ENCODE measurements at places on chromosomes 13 and 19.
A peak's percentile ranks its signal among the peaks of the same experiment; 100 is the strongest.

- DNase-seq, result peak; percentile 80
These were observed 110.5 kb downstream of the COG6 start for GRCh38 chr13:39765801-39766463.

DNA sequence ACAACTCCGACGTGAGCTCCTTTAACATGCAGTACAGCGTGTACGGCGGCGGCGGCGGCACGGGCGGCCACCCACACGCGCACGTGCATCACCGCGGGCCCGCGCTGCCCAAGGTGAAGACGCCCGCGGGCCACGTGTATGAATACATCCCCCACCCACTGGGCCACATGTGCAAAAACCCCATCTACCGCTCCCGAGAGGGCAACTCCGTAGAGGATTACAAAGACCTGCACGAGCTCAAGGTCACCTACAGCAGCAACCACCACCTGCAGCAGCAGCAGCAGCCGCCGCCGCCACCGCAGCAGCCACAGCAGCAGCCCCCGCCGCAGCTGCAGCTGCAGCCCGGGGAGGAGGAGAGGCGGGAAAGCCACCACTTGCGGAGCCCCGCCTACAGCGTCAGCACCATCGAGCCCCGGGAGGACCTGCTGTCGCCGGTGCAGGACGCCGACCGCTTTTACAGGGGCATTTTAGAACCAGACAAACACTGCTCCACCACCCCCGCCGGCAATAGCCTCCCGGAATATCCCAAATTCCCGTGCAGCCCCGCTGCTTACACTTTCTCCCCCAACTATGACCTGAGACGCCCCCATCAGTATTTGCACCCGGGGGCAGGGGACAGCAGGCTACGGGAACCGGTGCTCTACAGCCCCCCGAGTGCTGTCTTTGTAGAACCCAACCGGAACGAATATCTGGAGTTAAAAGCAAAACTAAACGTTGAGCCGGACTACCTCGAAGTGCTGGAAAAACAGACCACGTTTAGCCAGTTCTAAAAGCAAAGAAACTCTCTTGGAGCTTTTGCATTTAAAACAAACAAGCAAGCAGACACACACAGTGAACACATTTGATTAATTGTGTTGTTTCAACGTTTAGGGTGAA, 6.6 kb downstream of the SLITRK5 start:
- DNase-seq, result peak; percentile 72

- no peak for DNase-seq
These were observed 10.3 kb upstream of the ERVK3-1 start for GRCh38 chr19:58294743-58295374.

- DNase-seq, result no peak
These were observed 242.6 kb downstream of the NDFIP2 start for GRCh38 chr13:79723519-79724024.

DNA sequence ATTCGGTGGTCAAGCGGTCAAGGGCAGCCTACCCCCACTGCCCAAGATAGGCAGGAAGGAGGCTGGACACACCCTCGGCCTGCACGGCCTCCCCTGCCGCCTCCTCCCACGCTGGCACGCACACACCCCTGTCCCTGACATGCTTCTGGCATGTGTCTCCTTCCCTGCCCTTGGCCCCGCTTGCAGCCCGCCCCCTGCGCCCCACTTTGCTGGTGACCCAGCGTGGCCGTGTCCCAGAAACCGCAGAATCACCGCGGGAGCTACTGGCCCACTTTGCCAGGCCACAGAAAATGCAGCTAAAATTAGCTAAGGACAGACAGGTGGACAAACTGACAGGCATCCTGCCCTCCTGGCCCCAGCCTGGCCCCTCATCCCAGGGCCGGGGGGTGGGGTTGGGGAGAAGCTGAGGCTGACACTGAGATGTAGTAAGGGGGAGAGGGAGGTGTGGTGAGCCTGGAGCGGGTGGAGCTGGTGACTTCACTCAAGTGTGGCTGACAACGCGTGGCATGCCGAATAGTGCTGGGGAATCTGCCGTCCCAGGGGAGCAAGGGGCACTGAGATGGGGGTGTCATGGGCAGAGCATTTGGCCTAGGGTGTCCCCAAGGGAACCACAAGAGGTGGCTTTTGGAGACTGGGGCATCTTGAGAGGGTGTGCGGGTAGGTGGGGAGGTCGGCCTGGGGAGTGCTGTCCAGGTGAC, 2.4 kb downstream of the SHANK1 start:
- no peak for DNase-seq

DNA sequence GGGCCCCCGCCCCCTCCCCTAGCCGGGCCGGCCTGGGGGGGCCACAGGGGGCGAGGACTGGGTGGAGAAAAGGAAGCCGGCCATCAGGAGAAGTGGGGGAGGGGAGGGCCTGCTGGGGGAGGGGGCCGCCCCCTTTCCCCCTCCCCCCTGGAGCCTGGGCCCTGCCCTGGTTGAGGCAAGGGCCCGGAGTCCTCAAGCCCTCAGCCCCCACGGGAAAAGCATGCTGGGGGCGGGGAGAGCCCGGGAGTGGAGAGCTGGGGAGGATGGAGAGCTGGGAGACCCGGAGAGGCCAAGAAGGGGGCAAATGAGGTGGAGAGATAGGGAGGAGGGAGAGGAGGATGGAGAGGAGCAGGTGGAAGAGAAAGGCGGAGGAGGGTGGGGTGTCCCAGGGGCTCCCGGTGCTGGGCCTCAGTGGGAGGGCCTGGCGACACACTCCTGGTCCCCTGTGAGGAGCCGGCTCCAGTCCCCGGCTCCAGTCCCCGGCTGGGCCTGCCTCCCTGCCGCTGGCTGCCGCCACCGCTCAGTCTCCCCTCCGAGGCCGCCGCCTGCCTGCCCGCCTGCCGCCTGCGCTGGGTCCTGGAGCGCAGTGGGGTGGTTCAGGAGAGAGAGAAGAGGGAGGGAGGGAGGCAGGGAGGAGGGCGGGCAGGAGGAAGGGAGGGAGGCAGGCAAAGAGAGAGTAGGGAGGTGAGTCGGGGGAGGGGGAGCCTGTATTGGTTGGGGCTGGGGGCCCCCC, at the start of gene GRIK5:
TSS of gene GRIK5 (minus strand) at position 588 of the 733 bp plus-strand sequence. CDS start 4,436 bp downstream, outside the sequence.
- DNase-seq, result peak; percentile 59

- no peak for DNase-seq
These were observed 20.5 kb downstream of the ZNF607 start for GRCh38 chr19:37699057-37699456.

- no peak for DNase-seq
These were observed 344.0 kb downstream of the MTUS2 start for GRCh38 chr13:29164116-29164515.
